ENCODE measurements at places on chromosomes 2 and 18.

- DNase-seq: no peak
These were observed 3.7 kb downstream of the ALKAL2 start for GRCh38 chr2:283996-284794.

DNA sequence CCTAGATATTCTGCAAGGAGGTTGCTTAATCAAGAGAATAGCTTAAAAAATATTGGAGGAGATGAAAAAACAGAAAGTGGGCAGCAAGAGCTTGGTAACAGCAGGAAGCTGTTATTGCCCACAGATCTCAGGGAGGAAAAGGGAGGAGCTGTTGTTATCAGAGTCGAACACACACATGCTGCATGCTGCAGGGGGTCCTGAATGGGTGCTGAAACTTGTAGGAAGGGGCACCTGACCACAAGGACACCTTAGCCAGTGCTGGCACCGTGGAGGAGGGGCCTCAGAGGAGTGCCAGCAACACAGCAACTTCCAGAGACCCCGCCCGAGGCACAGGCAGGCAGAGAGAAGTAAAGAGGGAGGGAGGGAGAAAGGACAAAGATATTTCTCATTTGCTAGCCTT is 332.9 kb downstream of the SOCS6 start:
- no peak for DNase-seq

DNA sequence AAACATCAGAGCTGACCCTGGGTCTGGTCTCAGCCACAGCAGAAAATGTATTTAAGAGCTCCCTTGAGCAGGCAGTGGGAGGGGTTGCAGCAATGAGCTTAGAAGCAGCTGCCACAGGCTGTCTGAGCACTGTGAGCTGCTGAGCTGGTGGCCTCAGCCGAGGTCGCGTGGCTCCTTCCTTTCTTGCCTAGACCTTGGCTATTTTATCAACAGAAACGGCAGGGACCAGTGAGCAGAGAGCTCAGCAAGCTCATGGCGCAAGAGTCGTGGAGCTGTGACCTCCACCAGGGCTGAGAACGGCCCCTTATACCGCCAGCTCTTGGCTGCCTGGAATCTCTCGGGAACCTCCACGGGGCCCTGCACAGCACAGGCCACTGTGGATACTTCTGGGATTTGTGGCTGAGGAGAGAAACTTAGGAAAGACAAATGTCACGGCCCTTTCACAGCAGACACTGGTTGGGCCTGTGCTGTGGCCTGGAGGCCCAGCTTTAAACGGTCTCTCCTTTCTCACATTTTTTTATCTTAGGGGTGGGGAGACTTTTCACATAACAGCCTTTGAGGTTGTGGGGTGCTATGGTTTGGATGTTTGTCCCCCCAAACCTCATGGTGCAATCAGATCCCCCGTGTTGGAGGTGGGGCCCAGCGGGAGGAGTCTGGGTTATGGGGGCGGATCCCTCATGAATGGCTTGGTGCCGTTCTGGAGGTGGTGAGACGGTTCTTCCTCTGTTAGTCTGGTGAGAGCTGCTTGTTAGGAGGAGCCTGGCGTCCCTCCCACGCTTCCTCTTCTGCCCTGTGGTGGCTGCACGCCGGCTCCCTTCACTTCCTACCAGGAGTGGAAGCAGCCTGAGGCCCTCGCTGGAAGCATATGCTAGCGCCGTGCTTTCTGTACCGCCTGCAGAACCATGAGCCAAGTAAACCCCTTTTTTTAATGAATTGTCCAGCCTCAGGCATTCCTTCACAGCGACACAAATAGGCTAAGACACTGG is 1.7 kb downstream of the ALLC start:
- DNase-seq: no peak

DNA sequence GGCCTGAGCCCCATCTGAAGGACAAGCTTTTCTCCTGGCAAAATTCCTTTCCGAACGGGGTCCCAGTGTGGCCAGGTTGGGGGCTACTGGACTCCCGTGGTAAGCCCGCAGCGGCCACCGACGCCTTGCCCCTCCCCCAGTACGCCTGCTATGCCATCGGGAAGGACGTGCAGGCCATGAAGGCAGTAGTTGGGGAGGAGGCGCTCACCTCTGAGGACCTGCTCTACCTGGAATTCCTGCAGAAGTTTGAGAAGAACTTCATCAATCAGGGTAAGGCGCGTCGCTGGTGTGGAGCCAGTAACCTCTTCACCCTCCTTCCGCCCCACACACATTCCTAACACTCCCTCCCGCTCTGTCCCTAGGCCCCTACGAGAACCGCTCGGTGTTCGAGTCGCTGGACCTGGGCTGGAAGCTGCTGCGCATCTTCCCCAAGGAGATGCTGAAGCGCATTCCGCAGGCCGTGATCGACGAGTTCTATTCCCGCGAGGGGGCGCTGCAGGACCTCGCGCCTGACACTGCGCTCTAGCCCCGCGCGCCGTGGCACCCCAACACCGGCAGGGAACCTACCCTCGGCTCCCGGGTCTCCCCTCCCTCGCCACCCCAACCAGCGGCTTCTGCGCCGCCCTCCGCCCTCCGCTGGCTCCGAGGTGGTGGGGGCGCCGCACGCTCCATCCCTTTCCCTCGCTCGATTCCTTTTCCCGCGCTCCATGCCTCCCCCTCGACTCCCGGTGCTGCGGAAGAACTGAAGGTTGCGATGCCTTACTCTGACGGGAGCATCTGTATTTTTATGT is 13.6 kb upstream of the ANKRD53 start:
- DNase-seq: peak; percentile 69

DNA sequence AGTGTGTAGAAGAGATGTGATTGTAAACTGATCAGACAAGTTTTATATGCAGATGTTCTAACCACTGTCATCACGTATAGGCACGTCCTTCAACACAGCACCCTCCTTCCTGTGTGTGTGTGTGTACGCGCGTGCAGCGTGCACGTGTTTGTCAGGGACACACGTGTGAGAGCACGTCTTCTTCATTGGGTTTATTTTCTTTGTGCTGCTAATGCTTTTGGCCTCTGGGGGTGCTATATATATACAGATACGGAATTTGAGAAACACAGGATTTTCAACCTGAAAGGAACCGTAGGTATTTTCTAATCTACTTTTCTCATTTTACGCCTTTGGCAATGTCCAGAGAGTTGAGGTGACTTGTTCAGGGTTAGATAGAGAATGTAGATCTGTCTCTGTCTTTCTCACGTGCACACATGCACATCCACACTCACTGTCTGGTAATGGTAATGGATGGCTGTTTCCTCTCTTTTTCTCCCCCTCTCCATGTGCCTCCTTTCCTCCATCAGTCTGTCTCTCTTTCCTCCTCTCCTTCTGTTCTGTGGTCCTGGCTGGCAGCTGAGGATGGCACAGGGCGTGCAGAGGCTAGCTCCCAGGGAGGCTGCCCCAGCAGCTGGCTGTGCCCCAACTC is 13.4 kb upstream of the CELF4 start:
- DNase-seq: no peak

- DNase-seq: no peak
These were observed 62.6 kb upstream of the CTLA4 start for GRCh38 chr2:203804764-203805485.

DNA sequence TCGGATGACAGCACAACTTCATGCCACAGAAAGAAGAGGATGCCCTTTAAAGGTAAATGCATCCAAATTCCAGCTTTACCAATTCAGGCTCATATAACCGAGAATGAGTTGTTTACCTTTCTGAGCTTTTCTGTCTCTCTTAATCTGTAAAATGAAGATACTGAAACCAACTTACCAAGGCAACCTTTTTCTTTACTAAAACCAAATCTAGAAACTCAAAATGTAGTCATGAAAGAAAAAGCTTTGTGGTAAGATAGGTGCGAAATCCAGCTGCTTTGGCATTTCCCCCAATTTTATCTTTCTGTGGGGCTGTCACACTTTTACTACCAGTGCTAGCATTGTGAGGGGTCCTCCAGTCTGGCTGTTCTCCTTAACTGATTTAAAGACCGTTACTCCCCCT is 240.4 kb downstream of the IKZF2 start:
- DNase-seq: no peak

- DNase-seq: no peak
These were observed 59.9 kb downstream of the VIT start for GRCh38 chr2:36756438-36756837.

- no peak for DNase-seq
These were observed 67.8 kb downstream of the ABCG8 start for GRCh38 chr2:43906448-43907109.

GRCh38 chr2:236054621-236055305 is 113.4 kb downstream of the GBX2 start:
- no peak for DNase-seq

GRCh38 chr2:16546128-16546754 is 119.4 kb downstream of the CYRIA start:
- DNase-seq: no peak

DNA sequence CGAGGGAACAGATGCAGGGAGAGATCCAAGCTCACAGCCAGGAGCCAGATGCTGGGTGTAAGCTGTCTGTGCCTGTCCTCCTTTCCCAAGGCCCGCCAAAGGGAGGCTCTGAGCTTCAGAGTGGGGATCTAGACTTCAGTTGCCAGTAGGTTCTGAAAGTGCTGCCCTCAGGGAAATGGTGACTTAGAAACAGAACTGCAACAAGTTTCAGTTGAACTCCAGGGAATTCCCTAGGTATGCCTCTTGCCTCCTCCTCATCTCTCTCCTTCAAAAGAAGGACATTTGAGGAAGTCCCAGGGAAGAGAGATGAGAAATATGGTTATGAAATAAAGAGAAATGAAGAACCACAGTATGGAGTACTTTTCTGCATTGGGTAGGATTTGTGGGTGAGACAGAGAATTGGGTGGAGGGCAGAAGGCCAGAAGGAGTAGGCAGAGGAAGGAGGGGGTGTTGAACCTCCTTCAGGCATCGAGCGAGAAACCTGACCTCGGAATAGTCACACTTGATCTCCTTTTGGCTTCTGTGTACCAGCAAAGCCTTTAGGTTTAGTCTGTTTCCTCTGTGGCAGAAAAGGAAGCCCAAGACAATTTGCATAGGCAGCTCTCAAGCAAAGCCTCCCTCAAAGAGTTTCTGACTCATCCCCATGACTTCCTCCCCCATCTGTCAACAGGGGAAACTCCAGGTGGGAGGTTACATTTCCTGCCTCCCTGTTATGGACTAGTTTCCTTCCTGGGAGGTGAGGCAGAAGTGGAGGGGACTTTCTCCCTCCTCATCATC is 45.7 kb downstream of the QPCT start:
- no peak for DNase-seq

DNA sequence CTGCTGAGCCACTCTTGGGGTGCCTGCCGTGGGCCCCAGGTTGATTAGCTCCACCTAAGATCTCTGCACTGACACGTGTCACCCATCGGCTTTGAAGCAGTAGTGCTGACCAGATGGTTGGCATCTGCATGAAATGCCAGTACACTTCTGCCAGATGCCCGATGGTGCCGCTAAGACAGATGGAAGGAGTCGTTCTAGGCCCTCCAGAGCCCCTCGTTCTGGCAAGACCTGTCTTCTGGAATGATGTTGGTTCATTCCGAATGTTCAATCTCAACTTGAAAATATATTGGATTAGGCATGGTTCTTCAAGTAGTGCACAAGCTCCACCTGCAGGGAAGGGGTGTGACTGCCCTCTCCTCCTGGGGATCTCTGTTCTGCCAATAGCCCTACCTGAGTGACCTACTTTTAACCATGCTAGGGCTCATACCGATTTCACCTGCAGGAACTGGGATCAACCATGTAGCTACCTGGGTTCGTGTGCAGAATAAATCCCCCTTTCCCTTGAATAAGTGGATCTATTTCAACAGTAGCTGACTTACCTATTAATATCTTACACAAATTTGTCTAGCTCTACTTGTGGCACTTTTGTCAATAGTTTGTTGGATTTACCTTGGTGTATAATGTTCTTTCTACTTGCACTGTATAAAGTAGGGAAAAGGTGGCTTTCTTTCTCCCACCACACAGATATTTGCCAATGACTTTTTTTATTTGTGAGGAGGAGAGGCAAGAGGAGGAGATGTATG is 342.6 kb downstream of the CTNNA2 start:
- DNase-seq: no peak

DNA sequence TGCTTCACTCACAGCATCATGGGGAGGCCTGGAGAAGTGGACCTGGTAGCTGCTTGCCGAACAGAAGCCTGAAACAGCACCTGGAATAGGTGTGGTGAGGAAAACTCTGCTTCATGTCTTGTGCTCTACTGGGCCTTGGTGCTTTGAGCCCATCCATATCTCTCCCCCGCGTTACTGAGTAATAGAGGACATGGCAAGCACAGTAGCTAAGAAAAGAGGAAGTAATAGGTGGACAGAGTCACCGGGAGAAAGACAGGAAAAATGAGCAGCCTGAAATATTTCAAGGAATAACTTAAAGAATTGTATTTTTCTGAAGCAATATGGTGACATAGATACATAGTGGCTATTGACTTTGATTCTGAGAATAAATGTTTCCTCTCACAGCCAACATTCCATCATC is 14.0 kb upstream of the HNMT start:
- no peak for DNase-seq

GRCh38 chr2:212618636-212619035 is 80.0 kb upstream of the ERBB4 start:
- no peak for DNase-seq

DNA sequence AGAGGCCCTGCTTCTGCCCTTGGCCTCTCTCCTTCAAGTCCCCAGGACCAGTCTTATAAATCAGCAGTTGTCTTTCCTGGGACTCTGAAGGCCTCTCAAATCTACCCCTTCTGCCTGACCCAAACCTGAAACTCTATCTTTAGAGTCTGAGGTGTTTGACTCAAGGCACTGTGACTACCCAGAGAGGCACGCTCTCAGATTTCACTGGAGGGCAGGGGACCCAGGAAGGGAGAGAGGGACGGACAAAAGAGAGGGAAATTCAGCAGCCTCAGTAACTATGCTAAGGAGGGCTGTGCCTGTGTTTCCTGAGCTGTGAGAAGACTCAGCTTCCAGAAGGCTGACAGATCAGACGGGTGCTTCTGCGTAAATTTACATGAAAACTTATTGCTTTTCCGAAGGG is 217.8 kb downstream of the HAUS1 start:
- DNase-seq: no peak

DNA sequence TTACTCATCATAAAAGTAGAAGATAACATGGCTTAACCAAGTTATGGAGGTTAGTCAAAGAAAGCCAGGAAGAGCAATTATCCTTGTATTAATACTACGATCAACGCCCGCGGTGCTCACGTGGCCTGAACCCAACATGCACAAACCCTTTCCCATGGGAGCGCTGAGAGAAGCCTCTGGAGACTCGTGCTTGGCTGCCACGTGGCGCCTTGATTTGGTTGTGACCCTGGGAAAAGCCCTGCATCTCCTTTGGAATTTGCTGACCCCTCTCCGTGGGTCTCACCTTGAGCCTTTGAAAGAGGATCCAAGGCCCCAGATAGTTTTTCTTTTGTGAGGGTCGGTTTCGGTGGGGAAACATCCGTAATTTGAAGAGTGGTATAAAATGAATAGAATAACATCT is 255.6 kb downstream of the DCDC2C start:
- DNase-seq: no peak

GRCh38 chr18:10188971-10189810 is 265.2 kb upstream of the APCDD1 start:
- no peak for DNase-seq

Measured in stimulated activated CD8-positive, alpha-beta memory T cell treated with anti-CD3 and anti-CD28 coated beads, Interleukin-15, amount 100 ng/mL, for 1 hour (primary cell).